Stimulated activated CD4-positive, alpha-beta T cell treated with anti-CD3 and anti-CD28 coated beads, Interleukin-1b, Interleukin-23, amount 100 ng/mL, for 48 hours (primary cell): ENCODE measurements at places on chromosomes 6 and 20.
A peak's percentile ranks its signal among the peaks of the same experiment; 100 is the strongest.

GRCh38 chr20:41714030-41714429 lies 95.9 kb upstream of the CHD6 start:
- DNase-seq, result no peak

DNA sequence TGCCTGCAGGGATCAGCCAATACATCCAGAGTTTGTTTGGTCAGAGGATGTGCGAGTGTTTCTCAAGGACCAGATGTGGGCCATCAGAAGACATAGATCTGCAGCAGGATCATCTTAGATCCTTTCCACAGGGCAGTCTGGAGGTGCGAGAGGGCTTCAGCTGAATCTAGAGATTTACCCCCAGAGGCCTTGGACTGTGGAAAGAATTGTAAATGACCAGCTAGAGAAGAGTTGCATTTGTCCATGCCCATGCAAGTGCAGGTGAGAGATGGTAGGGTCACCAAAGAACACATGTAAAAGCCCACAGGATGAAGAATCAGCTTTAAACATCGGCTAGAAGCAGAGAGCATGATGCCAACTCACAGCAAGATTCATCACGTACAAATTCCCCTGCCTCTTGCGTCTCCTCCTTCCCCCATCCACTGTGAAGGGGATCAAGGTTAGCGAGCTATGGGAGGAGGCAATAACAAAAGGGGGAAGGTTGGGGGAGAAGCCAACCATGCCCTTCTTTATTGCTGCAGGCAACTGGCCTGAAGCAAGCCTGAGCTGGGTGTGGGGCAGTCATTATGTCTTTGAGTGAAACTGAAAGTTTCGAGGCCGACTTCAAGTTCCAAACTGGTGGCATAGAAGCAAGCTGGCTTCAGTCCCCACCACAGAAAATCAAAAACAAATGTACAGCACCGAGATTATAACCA lies 83.5 kb downstream of the SCML4 start:
- DNase-seq, result peak; percentile 22

GRCh38 chr6:63389191-63389844 lies 69.5 kb upstream of the LGSN start:
- no peak for DNase-seq

GRCh38 chr6:116447496-116448011 lies 13.6 kb upstream of the CALHM6 start:
- DNase-seq, result no peak

- DNase-seq, result no peak
Observed at GRCh38 chr6:36594816-36595643, 868 bp downstream of the SRSF3 start.

- no peak for DNase-seq
Observed at GRCh38 chr6:228881-229651, 63.2 kb upstream of the DUSP22 start.

DNA sequence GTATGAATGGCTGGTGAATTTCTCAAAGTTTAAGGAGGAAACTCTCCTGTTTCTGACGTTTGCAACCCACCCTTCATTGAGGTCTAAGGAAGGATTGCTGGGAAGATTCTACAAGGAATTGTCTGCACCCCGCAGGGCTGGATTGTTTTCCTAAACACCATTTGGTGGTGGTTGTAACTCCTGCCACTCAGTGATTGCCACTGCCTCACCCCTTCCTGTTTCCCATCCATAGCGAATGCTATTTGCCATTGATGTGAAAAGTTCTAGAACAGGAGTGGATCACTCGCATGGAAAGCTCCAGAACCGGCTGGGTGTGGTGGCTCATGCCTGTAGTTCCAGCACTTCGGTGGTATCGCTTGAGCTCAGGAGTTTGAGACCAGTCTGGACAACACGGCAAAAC lies 8.7 kb upstream of the DSP start:
- DNase-seq, result no peak

- DNase-seq, result no peak
Observed at GRCh38 chr6:135329851-135330803, 149.0 kb downstream of the MYB start.

GRCh38 chr6:105890521-105891244 lies 195.5 kb upstream of the PRDM1 start:
- DNase-seq, result no peak

DNA sequence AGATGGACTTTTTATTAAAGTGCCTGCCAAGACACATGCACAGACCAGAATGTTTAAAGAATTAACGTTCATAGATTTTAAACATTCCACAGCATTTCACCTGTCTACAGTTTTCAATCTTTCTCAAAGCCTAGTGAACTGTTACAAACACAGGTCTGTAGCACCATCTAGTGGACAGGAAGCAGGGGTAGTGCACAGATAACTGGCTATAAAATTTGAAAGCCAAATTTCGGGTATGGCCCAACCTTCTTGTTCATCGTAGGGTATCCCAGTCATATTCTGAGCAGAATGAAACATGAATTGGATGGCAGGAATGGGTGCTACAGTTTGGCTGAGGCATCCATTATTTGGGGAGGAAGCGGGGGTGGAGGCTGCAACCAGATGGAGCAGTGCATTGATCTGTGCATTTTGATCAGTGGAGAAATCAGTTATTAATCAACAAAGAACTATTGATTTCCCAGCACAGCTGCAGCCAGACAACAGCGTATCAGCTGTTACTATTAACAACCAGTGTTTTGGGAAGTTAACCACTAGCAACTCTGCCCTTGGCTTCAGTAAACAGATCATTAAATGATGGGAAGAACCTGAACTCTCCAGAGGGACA lies 56.1 kb upstream of the B3GAT2 start:
- no peak for DNase-seq

DNA sequence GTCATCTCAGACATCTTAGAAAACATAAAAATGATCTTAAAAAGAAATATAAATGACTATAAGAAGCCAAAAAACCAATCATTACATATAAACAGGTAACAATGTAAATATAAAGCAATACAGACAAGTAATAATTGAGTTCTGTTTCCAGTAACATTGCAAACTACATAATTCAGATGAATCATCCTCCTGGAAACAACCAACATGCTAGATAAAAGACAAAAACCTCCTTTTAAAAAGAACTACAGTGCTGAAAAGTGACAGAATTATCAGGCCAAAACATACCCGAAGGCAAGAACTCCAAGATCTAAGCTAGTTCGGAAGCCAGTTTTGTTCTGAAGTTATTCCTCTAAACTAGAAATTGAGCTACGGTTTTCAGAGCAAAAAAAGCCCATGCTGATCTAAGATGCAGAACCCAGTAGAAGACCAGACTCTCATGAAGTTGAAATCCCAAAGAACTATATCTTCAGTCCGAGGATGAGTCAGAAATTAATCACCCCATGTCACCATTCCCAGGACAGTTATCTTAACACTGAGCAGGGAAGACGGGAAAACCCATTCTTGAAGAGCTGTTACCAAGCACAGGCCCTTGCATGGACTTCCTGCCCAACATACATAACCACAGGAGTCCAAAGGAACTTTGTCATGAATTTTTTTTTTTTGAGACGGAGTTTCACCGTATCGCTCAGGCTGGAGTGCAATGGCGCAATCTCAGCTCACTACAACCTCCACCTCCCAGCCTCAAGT lies 9.8 kb downstream of the PGM3 start:
- DNase-seq, result no peak

DNA sequence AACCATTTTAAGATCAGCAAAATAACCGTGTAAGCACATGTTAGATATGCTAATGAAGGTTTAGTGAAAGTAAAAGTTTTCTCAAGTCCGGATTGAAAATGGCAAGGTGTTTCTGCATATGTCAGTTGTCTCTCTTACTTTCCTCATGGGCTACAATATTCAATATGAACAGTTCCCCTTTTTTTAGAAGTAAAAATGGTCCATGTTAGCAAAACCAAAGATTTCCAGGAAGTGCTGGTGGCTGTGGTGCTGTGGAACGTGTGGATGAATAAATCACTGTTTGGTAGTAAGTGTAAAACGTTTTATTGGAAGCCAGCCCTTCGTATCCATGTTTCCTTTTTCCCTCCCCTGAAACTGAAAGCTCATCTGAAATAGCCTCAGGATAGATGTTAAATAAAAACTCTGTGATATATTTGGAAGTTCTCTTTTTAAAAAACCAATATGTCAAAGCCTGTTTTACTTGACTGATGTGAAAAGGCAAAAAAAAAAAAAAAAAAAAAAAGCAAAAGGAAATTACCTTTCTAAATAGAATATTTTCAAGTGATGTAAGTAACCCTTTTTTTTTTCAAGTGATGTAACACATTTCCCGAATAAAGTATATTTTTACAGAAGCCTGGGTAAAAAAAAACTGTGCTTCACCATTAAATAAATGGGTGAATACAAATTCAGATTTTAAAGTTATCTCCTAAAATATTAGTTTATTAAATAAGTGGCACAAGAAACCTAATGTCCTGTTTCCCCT lies 41.9 kb downstream of the PLEKHG1 start:
- DNase-seq, result no peak

DNA sequence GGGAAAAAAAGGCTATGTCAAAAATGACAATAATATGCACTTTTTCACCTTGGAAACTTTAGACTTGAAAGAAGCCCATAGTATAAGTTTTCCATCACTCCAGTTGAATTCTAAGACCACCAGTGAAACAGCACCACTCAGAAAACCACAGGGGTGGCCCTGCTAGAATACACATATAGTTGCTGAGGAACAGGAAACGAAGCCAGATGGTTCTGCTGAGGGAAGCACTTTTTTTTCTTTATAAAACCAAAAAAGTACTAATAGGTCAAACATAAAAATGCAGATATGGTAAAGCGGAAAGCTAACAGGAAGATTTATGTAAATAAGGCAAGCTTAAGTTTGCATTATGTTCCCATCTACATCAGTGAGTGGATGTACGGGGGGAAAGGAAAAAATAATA lies 303.9 kb downstream of the FOXC1 start:
- no peak for DNase-seq

DNA sequence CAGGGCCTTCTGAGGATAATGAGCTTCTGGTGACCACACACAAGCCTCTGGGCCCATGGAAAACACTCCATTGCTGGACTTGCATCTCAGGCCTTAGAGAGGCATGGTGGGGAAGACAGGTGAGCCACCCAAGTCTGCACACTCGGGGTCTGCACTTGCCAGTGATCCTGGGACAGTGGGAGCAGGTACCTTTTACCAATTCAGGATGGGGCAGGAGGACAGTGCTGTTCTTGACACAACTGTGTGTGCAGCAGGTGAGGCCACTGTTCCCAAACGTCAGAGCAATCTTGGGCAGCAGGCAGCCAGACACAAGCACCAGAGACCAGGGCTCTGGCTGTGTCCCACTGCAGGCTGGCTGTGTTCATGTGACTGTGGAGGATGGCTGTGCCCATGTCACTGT lies 221.3 kb downstream of the ERMARD start:
- DNase-seq, result no peak

GRCh38 chr6:144156338-144156737 lies 6.0 kb downstream of the STX11 start:
- DNase-seq, result no peak

DNA sequence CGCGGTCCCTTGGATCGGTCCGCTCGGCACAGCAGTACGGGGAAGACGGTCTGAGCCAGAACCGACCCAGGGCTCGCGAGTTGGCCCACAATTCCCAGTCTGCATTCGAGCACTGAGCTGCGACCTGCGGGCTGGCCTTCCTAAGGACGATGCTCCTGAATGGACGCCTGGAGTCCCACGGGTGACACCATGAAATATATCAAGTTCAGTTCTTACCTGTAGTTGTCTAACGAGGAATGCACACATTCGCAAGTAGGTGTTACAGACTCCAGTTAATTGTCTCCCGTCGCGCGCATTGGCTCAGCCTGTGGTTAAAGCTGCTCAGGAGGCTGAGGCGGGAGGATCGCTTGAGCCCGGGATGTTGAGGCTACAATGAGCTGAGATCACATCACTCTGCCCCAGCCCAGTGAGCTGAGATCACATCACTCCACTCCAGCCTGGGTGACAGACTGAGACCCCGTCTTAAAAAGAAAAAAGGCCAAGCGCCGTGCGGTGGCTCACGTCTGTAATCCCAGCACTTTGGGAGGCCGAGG lies 802 bp downstream of the PEX7 start:
- peak; percentile 1 for DNase-seq

GRCh38 chr6:159788753-159789376 lies 537 bp downstream of the TCP1 start:
- DNase-seq, result peak; percentile 18

DNA sequence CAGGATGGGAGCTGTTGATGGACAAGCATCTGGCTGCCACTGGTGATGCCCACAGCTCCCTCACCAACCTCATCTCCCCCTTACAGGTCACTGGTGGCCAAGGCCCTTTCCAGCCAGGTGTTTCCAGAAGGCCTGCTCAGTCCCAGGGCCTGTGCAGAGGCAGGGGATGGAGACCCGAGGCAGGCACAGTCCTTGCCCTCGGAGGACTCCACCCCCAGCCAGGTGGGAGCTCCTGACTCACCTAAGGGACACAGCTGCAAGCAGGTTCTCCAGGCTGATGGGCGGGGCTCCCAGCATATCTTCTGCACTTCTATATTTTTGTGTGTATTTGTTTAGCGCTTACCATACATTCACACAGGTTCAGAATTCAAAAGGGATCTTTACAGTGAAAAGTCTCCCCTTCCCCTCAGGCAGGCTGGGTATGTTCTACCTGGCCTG lies 17.4 kb downstream of the PRPH2 start:
- no peak for DNase-seq

GRCh38 chr6:159929819-159930218 lies 39.0 kb downstream of the MAS1 start:
- DNase-seq, result peak; percentile 48

DNA sequence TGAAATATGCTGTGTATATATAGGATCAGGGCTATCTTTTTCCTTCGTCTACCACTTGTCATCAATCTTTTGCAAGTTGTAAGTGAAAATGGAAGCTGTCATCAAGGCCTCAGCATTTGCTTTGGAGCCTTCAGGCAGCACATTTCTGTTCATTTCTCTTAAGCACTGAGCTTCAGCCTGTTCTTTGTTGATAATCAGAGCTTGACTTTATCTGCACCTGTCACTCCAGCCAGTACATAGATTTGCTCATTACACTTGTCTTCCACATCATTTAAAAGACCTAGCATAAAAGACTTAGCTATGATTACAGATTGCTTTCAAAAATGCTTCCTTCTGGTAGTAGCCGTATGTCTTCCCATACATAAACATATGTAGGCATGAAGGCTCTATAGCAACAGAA lies 189.8 kb upstream of the GRIK2 start:
- DNase-seq, result no peak

DNA sequence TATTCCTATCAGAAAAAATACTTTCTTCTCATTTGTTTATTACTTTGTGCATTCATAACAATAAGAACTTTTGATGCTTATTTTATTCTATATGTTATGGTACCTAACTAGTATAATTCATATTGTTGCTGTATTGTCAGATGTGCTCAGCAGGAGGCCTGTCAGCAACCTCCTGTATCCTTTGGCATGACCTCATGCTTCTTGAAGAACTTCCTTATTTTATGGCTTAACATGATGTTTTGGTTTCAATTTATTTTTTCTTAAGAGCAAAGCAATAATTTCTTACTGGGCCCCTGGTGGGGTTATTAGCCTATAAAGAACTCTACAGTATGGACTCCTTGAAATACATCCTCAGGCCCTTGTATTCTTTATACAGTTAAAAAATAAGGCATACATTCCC lies 17.3 kb downstream of the GGTLC1 start:
- no peak for DNase-seq

DNA sequence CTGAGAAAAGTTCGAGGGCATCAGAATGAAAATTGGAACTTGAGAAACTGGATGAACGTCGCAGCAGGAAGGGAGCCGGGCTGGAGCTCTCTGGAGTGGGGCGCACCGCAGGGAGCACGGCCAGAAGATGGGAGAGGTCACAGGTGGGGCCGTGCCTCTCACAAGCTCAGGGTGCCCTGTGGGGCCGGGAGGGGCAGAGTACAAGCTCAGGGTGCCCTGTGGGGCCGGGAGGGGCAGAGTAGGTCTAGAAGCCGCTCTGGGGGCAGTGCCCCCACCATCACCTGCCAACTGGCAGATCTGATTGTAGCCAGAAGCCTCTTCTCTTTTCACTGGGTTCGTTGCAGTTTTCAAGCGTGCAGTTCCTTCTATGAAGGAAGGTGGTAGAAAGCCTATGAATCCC lies 61.1 kb upstream of the SNX9 start:
- DNase-seq, result no peak
